NCI-H2227 treated with DMSO at 0.1 percent for 48 hours (cell line): ENCODE measurements at places on chromosomes 12 and 14.

- peak; percentile 32 for DNase-seq
These were observed 55.7 kb downstream of the VRK1 start for GRCh38 chr14:96852823-96853422.

- no peak for DNase-seq
These were observed 45.7 kb upstream of the PDZRN4 start for GRCh38 chr12:41142376-41142775.

DNA sequence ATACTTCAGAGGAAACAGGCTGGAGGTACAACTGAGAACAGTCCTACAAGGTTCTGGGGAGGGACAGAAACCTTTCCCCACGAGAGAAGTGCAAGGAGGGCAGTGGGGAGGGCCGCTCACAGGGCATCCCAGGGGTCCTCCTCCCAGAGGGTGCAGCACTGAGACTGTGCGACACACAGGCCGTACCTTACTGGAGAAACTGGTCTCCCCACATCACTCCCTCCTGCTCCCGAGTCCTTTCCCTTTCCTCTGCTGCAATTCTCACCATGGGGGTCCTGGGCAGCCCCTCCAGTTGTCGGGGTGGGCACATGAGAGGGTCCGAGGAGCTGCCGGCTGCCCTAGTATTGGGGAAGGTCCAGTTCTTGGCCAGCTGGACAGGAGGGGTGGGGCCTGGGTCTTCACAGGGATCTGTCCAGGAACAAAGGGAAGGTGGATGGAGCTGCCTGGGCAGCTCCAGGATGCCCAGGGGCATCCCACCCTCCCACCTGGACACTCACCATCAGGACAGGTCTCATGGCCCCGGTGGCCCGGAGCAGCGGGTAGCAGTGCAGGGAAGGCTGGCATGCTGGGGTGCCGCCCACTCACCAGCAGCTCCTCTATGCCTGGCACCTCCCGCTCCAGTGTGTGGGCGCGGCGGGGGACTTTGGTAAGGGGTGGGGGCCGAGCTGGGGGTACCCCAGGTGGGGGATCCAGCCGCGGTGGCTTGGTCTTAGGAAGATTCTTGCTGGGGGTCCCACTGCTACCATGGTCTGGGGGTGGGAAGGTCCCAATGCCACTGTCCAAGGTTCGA lies 35.8 kb downstream of the NCKAP5L start:
- no peak for DNase-seq

- DNase-seq: no peak
These were observed 268.5 kb downstream of the FOXG1 start for GRCh38 chr14:29035134-29035533.

DNA sequence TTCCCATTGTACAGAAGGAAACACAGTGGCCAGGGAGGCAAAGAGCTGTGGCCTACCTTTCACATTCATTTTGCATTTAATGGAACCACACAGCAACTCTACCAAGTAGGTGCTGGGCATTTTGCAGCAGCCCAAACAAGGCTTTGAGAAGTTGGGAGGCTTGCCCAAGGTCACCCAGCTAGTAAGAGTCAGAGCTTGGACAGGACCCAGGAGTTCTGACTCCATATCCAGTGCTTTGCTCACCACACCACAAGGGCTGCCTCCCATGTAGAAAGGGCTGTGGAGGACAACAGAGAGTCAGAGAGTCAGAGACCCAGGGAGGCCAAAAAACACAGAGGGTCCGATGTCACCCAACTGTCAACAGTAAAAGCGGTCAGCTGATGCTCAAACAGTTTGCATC lies 400.2 kb downstream of the BCL11B start:
- no peak for DNase-seq

- no peak for DNase-seq
These were observed 330.7 kb upstream of the DCN start for GRCh38 chr12:91513313-91513712.

DNA sequence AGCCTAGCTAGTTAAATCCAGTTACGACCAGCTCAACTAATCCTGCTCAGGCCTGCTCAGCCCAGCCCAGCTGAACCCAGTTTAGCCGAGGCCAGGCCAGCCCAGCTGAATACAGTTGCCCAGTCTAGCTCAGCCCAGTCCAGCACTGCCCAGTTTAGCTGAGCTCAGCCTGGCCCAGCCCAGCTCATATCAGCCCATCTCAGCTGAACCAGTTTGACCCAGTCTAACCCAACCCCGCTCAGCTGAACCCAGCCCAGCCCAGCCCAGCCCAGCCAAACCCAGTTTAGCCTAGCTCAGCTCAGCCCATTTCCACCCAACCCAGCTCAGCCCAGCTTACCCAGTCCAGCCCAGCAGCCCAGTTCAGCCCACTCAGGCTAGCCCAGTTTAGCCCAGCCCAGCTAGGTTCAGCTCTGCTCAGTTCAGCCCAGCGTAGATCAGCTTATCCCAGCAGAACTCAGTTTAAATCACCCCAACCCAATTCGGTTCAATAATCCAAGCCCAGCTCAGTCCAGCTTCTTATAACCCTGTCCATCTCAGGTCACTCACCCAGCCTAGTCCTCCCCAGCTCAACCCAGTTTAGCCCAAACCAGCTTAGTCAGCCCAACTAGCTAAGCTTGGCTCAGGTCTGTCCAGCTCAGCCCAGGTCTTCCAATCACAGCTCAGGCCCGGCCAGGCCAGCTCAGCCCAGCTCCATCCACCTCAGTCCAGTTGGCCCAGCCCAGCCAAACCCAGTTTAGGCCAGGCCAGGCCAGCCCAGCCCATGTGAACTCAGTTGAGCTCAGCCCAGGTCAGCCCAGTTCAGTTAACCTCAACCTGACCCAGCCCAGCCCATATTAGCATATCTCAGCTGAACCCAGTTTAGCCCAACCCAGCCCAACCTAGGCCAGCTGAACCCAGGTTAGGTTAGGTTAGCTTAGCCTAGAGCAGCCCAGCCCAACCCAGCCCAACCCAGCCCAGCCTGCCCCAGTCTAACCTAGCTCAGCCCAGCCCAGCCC lies 76.7 kb downstream of the TMEM121 start:
- DNase-seq: no peak

GRCh38 chr12:121314431-121314830 lies 17.9 kb upstream of the CAMKK2 start:
- no peak for DNase-seq

GRCh38 chr14:74558655-74559054 lies 53.4 kb downstream of the LTBP2 start:
- no peak for DNase-seq
